ENCODE measurements at places on chromosomes 1 and 21. TPM values are rescaled to one million over a fixed set of nuclear protein-coding genes. Genes with fewer than 3 reads are reported as not detected.

- no peak for DNase-seq
Measured at GRCh38 chr21:35529171-35529863, 480.2 kb upstream of the RUNX1 start.

- no peak for DNase-seq
Measured at GRCh38 chr1:21590934-21591333, 78.2 kb downstream of the RAP1GAP start.

The DOP1B gene
- total RNA-seq = 1.4 TPM

DNA sequence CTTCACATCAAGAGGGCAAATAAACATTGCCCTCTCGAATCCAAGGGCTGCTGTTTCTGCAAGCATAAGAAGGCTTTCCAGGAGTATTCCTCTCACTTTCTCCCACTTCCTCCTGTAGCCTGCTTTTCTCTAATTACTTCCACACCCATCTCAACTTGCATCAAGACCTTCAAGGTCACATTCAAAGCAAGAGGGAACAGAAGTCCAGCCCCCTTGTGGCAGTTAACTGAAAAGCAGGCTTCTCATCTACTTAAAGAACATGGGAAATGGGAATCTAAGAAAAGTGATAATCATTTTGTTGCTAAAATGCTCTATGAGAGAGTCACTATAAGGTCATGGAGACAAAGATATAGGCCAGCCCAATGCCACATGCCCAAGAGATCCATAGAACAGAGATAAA is 874.4 kb downstream of the KCNT2 start:
- DNase-seq = no peak

GRCh38 chr1:109397581-109398342 is at the start of gene SORT1:
Gene SORT1, minus strand, starts transcription at chr1:109397918. Its CDS starts 26 bp downstream, at chr1:109397892.
- DNase-seq = peak; percentile 76

The HOOK1 gene
- not detected for total RNA-seq

All from SJSA1 (cell line).